ENCODE measurements at places on chromosomes 5 and 9. TPM values are rescaled to one million over a fixed set of nuclear protein-coding genes. Genes with fewer than 3 reads are reported as not detected.
A peak's percentile ranks its signal among the peaks of the same experiment; 100 is the strongest.

The AK8 gene
- not detected for total RNA-seq

The PCDHA8 gene
- total RNA-seq: not detected

The IFNA13 gene
- total RNA-seq: not detected

The KLHL3 gene
- 0.47 TPM for total RNA-seq

The PHYHD1 gene
- total RNA-seq: not detected

The SH3TC2 gene
- total RNA-seq: 24.0 TPM

The FAM221B gene
- not detected for total RNA-seq

The FXN gene
- 31.9 TPM for total RNA-seq

DNA sequence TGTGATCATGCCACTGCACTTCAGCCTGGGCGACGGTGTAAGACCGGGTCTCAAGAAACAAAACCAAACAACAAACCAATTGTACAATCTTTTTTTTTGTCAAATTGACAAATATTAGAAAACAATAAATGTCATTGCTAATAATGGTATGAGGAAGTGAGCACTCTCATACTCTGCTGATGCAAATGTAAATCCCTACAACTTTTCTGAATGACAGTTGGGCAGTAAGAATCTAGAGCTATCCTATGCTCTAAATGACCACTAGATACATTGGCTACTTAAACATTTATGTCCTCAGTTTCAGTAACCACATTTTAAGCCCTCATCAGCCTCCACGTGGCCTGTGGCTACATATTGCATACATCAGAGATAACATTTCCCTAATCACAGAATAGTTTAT, 256.2 kb downstream of the FER start:
- no peak for DNase-seq

DNA sequence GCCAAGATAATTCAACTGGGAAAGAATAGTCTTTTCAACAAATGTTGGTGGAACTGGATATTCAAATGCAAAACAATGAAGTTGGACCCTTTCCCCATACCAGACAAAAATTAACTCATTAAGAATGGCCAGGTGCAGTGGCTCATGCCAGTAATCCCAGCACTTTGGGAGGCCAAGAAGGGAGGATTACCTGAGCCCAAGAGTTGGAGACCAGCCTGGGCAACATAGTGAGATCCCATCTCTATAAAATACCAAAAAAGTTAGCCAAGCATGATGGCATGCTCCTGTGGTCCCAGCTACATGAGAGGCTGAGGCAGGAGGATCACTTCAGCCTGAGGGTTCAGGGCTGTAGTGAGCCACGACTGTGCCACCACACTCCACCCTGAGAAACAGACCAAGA, 24.2 kb downstream of the SERINC5 start:
- DNase-seq: no peak

DNA sequence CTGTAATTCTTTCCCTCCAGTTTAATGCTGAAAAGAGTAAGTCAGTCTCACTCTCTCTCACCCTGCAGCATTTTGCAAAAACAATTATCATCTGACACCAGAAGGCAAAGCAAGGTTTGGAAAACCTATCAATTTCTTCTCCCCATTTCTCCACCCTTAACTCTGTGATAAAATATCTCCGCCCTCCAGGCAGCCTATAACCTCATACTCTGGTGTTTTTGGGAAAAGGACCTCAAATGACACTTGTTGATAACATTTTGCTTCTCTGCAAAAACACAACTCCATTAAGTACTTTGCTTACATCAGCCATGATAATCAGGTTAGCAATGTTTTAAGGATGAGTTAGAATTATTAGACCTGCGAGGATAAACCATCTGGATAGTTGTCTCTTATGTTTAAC, 2.3 kb downstream of the ANKH start:
- no peak for DNase-seq

GRCh38 chr9:109086221-109086620, 33.5 kb downstream of the TMEM245 start:
- DNase-seq: peak; percentile 76

DNA sequence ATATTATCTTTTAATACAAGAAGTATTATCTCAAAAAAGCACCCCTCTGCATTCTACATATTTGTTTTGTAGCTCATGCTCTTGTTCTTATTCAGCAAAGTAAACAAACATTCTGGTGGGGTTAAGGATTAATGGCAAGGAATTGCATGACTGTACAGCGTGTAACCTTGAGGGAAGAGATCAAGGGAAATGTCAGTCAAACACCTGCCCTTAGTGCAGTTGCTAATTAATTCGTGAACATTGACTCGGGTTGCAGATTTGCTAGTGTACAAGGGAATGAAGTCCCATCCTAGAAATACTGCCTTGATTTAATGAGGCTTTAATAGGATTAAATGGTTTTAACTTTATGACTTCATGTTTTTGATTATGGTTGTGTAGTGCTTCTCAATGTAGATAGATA, 1758.1 kb downstream of the MAT2B start:
- no peak for DNase-seq

DNA sequence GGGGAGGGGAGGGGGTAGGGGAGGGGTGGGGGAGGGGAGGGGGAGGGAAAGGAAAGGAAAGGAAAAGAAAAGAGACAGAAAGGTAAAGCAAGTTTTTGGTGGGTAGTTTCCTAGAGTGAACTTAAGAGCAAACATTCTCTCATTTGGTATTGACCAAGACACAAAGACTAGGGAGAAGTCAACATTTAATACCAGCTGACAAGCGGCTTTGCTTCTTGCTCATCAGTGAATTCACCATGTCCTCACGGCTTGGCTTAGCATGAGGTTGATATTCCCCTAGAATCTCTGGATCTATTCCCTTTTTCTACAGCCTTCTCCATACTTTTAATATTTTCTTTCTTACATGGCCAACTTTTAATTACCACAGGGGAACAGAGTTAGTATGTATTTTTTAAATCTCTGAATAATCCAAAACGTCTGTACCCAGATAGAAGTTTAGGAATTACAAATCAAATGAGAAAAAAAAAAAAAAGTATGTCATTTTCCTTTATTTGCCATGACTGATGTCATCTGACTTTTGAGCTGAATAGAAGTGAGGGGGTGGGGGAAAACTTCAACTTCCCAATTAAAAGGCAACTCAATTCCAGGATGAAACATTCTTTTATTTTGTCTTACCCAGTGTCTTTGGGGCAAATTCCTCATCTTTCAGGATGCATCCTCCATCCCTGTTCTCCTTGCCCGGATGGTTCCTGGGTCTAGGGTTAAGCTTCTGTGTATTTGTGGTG, 40.1 kb upstream of the GLIS3 start:
- no peak for DNase-seq

DNA sequence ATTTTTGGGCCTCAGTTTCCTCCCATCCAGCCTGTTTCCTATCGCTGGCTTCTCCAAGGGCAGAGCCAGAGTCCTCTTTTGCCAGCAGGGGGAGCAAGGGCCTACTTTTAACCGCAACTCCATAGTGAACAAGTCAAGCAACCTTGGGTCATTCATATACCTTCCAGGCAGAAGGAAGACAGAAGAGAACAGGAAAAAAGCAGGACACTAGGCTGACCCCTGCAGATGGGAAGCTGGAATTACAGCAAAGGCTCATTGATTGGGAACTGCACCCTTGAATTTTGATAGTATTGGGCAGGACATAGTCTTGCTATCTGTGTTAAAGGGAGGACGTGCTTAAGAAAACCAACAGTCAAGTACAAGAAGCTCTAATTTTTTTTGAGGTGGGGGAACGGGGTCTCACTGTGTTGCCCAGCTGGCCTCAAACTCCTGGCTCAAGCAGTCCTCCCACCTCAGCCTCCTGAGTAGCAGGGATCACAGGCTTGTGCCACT, 30.1 kb downstream of the QRFP start:
- peak; percentile 89 for DNase-seq

DNA sequence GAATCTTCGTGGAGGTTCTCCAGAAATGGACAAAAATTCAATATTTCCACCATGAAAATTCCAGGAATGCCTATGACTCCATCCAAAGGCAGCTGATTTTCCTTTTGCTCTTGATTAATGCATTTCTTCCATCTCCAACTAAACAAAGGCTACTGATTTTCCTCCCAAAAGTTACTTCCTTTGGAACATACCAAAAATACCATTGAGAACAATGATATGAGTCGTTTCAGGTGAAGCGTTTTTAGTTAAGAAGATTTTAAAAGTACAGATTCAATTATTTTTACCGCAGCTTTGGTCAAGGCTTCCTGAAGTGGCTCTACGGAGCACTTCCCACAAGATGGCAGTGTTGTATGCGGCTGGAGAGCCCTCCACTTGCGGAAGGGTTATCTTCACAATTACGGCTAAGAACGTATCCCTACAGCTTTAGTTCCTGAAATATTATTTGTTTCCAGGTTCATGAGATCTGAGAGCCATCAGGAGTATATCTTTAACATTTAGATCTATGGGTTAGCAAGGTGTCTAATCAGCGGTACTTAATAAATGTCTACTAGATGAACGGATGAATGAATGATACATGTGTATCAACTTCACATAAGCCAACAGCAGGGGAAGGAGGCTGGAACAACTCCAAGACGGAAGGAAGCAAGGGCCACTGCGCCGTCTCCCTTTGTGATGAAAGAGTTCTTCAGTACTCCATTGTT, 35.9 kb upstream of the ARSB start:
- peak; percentile 55 for DNase-seq

- DNase-seq: no peak
Observed at GRCh38 chr5:31062902-31063580, 130.4 kb upstream of the CDH6 start.

GRCh38 chr5:119179857-119180641, 109.2 kb downstream of the DMXL1 start:
- peak; percentile 52 for DNase-seq

GRCh38 chr9:76707510-76707909, 56.7 kb upstream of the PCA3 start:
- DNase-seq: no peak

GRCh38 chr5:151686674-151687407, at the start of gene SPARC:
TSS of gene SPARC (minus strand) at chr5:151686915. CDS start at chr5:151676188, 10,727 bp downstream.
- DNase-seq: peak; percentile 98

- DNase-seq: no peak
Observed at GRCh38 chr5:22070186-22070728, 782.9 kb downstream of the CDH12 start.

GRCh38 chr5:77168161-77168878, 42.2 kb upstream of the PDE8B start:
- no peak for DNase-seq

DNA sequence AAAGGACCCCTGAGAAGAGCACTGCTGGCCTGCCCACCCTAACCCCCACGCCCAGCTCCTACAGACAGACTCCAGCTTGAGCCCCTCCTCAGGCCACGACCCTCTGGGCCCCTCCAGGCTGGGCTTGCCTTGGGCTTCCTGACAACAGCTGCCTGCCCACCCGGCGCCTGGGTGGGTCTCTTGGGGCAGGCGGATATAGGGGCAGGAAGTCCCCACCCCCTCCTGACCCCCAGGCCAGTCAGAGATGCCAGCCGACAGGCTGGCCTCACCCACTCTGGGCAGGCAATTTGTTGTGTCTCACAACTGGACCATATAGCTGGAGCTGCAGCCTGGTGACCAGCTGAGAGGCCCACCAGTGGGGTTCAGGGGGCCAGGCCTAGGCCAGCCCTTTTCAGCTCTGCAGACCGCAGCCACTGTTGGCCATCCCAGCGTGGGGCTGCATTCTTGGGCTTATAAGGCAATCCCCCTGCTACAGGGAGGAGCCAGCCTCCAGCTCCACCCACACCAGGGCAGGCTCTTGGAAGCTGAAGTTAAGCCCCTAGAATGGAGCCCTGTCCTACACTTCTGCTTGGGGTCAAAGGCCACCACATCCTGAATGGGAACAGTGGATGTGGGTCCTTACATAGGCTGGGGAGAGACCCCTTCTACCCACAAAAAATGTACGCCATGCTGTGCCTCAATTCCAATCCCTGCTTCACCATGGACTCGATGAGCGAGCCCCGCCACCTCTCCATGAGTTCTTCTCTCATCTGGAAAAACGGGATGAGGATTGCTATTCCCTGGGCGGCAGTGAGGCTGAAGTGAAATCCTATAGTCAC, 2.0 kb downstream of the PDLIM7 start:
- peak; percentile 87 for DNase-seq

DNA sequence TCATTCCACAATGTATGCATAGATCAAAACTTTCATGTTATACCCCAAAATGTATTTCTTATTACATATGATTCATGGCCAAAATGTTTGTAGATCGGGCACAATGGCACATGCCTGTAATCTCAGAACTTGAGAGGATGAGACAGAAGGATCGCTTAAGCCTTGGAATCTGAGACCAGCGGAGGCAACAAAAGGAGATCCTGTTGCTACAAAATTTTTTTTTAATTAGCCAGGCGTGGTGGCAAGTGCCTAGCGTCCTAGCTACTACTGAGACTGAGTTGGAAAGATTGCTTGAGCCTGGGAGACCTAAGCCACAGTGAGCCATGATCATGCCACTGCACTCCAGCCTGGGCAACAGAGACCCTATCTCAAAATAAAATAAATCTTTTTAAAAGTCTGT, 89.9 kb downstream of the MAPKAP1 start:
- no peak for DNase-seq

DNA sequence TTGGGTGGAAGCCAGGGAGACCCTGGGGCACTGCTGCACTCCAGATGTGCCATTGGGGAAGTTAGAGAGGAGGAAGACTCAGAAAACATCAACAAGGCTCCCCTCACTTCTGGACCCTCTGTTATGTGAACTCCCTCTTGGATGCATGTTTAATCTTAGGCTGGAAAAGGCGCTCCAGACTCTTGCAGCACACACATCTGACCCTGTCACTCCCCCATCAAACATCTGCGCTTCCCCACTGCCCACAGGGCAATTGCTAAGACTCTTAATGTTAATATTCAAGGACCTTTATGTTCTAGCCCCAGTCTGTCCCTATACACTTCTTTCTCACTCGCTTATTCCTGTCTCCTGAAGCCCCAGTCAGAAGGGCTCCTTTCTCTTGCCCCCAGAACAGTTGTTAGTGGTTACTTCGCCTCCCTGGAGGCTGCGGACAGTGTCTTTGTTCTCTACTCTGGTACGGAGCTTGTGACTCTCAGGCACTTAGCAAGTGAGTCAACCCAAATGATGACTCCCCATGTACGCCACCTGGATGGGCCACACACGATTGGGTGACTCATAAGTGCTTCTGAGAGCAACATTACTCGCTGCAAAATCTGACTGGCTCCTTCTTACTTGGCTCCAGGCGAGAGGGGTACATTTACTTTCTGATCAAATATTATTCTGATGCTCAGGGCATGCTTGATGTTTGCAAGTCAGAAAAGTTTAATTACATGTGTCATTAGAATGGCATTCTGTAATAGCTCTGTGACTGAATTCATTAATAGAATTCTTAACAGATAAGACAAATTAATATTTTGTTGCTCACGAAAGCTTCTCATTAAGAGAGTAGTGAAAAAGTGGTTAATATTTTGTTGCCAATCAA, 193.6 kb downstream of the HSPA4 start:
- DNase-seq: peak; percentile 97

All from HT1080 (cell line).